ENCODE measurements at places on chromosomes 16 and 17.

GRCh38 chr17:16439811-16440351 lies 24.5 kb downstream of the TRPV2 start:
- no peak for DNase-seq

DNA sequence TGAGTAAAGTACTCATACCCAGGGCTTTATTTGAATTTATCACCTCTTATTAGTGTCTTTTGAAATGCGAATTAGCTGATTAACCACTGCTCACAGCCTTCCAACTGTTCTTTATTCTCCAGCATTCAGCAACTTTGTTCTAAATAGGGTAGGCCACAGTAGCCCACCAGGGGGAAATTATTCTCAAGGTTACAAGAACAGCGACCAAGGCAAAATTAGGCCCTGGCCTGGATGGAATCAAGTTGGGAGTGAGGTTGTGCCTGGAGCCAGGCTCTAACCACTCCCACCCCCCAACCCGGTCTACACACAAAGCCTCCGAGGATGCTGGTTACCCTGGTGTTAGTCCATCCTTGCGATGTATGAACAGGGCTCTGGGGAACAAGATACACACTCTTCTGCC lies 245.5 kb downstream of the STX8 start:
- DNase-seq, result no peak

DNA sequence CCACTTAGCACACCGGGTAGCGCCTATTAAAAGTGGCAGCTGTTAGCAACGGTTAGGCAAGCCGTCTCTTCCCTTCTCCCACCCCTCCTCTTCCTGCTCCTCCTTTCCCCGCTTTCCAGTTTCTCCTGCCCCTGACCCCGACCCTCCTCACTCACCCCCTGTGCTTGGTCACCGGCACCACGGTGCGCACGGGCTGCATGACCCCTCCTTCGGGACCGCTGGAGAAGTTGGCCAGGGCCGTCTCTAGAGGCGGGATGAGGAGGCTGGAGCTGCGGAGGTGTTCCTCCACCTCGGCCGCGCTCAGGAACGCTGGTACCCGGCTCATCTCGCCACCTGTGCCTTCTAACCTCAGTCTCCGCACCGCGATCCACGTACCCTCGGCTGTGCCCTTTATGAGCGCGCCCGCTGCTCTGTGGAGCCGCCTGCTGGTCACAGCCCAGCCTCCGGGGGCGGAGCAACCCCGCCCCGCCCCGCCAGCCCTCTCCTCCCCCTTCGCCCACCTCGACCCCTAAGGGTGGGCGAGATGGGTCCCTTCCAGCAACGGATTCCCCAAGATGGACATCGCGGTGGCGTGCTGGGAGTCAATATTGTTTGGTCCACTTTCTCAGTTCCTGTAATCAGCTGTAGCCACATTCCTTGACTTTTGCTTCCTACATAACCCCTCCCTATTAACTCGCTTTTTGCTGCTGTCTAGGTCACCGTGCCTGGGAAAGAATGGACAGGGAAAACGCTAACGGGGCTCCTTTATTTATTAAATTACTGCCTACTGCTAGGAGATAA lies at the start of gene CRYM:
Gene CRYM, minus strand, starts transcription at position 364 of the 780 bp plus-strand sequence. Its CDS starts 39 bp downstream, at position 325.
- DNase-seq, result no peak

- no peak for DNase-seq
Measured at GRCh38 chr16:79664407-79664806, 63.9 kb upstream of the MAF start.

DNA sequence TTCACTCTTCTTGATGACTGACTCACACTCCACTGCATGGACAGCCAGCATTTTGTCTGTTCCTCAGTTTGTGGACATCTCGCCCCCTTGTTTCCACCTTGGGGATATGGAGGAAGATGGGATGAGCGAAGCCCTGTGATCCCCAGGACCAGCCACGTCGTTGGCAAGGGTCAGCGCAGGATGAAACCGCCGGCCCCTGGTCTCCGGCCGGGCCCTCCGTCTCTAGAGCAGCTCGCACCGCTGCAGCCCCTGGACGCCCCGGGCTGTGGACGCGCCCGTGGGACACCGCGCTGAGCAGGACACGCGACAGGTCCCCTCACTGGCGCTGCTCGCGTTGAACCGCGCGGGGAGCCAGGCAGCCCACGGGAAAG lies 604 bp upstream of the ZC3H18 start:
- no peak for DNase-seq

- no peak for DNase-seq
Measured at GRCh38 chr17:5272322-5272721, 9.8 kb upstream of the RABEP1 start.

GRCh38 chr17:50479522-50480141 lies 972 bp downstream of the RSAD1 start:
- no peak for DNase-seq

DNA sequence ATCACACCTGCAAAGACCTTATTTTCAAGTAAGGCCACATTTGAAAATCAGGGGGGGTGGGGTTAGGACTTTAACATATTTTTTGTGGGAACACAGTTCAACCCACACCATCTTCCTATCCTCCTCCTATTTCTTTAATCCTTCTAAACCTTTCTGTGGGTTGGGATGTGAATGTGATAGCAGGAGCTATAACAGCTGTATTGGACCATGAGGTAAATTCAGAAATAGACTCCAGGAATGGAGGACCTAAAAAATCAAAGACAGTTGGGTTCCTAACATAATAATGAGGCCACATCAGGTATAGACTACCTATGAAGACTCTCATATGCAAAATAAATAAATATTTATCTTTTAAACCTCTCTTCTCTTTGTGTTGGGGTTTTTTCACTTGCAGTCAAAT lies 451.4 kb downstream of the XYLT1 start:
- no peak for DNase-seq

DNA sequence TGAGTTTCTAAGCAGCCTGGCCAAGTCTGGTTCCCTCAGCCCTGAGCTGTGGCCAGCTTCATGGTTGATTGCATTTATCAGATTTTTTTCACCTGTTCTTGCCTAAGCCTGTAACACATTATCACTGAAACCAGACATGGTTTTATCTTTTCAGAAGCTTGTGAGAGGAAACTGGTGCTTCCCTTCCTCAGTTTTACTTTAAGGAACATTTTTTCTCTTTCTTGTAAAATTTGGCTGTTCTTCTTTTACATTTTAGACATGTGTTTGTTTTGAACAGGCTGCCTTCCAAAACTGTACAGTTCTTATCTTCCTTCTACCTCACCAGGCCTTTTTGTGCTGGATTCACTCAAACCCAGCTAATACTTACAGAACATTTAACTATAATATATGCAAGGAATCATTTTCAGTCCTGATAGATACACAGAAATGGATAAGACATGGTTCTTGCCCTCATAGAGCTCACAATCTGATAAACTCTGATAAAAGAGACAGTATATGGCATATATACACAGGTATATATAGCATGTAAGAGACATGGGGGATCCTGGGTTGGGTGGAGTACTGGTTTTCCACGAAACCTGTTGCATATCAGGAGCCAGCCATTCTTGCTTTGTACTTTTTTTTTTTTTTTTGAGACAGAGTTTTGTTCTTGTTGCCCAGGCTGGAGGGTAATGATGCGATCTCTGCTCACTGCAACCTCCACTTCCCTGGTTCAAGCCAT lies 44.5 kb downstream of the ZNRF1 start:
- DNase-seq, result no peak

DNA sequence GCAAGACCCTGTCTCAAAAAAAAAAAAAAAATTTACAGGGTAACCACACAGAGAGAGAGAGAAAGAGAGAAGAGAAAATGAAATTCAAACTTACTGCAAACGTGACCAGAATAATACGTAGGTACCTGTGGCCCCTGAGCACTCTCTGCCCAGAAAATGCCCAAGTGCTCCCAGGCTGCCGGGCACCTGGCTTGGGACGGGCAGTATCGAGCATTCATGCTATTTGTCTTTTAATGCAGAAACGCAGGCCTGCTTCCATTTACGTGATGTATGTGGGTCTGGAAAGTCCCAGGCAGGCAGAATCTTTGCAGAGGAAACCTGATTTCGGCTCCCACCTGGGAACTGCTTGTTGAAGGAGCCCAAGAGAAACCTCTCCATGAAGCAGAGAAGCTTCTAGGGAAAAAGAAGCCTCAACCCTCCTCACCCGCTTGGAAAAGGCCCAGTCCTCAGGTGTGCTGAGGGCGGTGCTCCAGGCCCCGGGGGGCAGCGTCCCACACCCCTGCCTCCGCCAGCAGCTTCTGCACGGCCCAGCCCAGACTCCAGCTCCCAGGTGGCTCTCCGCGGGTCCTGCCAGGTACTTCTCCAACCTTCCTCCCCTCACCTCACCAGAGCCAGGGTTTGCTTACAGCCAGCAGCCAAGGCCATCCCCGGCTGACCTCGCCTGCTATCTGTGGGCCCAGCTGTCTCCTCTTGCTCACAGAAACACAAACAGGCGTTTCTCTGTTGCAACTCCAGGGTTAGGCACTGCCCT lies 14.0 kb downstream of the RPH3AL start:
- no peak for DNase-seq

DNA sequence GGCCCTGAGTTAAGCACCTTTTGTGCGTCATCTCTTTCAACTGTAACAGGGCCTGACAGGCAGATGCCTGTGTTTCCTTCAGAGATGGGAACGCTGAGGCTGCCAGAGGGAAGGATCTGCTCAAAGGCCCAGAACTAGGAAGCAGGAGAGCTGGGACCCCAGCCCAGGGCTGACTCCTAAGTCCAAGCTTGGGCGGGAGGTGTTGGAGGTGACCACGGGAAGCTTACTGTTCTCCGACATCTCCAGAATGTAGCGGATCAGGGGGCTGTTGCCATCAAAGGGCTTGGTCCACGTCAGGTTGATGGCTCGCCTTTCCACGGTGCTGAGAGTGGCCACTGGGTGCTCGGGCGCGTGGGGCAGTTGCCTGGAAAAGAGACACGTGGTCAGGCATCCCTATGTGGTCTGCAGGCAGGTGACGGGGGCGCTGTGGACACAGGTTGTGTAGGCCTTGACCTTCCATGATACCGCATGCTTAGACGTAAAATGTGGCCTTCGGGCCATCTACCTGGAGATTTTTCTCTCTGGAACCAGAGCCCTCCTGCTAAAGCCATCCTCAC lies 111.4 kb upstream of the CDC42EP4 start:
- no peak for DNase-seq

GRCh38 chr17:82232322-82232820 lies 3.5 kb downstream of the SLC16A3 start:
- no peak for DNase-seq

DNA sequence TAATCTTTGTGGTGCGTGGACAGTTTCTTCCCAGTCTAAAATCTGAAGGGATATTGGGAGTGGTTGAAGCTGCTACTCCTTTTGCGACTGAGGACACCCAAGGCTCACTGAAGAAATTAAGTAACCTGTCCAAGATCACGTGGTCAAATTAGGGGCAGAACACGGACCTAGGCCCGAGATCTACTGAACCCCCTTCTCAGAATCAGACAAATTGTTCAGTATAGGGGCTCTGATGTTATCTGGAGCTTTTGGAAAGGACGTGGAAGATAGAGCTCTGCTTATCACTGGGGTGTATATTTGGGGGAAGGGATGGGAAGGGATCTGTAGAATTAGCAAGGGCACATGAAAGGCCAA lies 857 bp downstream of the TANGO6 start:
- no peak for DNase-seq

- DNase-seq, result no peak
Measured at GRCh38 chr17:75114552-75115314, 5.0 kb downstream of the ARMC7 start.
